AG04450 (cell line): ENCODE measurements at places on chromosomes 12 and 14.
A peak's percentile ranks its signal among the peaks of the same experiment; 100 is the strongest.

DNA sequence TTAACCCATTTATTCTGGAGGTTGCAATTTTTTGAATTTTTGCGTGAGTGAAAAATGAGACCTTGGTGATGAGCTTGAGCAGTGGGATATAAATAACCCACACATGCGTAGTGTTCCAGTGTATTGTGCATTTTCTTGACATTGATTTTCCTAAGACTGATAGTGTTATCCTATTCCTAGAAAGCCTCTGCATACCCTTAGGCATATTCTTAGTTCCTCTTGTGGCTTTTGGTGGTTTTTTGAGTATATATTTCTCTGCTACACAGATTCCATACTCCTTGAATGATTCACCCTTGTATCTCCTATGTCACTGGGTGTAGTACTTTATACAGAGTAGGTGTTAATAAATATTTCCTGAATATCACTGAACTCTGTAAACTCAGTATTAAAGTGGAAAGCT, 363.4 kb upstream of the PDE3A start:
- DNase-seq, result no peak

DNA sequence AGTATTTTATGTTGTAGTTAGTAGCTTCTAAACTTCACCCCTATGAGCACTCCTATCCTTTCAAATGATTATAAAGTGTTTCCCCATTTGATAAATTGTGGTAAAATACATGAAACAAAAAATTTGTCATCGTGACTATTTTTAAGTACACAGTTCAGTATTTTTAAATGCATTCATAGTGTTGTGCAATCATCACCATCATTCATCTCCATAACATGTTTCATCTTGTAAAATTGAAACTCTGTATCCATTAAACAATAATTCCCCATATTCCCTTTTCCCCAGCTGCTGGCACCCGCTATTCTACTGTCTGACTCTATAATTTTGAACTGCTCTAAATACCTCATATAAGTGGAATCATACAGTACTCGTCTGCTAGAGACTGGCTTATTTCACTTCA, 52.5 kb downstream of the ATP23 start:
- no peak for DNase-seq

GRCh38 chr14:22668863-22669262, 24.7 kb upstream of the OR6J1 start:
- DNase-seq, result no peak

DNA sequence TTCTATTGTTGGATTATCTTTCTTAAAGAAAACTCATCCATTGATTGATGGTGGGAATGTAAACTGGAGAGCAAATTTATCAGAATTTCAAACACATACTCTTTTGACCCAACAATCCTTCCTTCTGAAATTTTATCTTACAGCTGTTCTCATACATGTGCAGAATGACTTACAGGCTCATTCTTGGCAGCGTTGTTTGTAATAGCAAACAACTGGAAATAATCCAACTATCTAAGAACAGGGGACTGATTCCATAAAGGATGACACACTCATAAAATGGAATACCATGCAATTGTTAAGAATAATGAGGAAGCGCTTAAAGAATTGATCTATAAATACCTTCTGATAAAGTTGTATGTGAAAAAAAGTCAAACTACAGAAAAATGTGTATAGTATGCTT, 24.0 kb downstream of the RHOJ start:
- DNase-seq, result no peak

- DNase-seq, result no peak
Observed at GRCh38 chr12:113831476-113831875, 134.6 kb downstream of the RBM19 start.

DNA sequence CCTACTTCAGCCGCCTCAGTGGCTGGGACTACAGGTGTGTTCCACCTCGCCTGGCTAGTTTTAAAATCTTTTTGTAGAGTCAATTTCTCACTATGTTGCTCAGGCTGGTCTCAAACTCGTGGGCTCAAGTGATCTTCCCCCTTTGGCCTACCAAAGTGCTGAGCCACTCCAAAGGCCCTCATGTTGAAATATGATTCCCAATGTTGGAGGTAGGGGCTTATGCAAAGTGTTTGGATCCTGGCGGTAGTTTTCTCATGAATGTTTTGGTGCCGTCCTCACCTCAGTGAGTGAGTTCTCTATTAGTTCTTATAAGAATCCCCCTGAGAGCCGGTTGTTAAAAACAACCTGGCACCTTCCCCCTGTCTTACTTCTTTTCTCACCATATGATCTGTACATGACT, 784.6 kb downstream of the TMTC2 start:
- no peak for DNase-seq

DNA sequence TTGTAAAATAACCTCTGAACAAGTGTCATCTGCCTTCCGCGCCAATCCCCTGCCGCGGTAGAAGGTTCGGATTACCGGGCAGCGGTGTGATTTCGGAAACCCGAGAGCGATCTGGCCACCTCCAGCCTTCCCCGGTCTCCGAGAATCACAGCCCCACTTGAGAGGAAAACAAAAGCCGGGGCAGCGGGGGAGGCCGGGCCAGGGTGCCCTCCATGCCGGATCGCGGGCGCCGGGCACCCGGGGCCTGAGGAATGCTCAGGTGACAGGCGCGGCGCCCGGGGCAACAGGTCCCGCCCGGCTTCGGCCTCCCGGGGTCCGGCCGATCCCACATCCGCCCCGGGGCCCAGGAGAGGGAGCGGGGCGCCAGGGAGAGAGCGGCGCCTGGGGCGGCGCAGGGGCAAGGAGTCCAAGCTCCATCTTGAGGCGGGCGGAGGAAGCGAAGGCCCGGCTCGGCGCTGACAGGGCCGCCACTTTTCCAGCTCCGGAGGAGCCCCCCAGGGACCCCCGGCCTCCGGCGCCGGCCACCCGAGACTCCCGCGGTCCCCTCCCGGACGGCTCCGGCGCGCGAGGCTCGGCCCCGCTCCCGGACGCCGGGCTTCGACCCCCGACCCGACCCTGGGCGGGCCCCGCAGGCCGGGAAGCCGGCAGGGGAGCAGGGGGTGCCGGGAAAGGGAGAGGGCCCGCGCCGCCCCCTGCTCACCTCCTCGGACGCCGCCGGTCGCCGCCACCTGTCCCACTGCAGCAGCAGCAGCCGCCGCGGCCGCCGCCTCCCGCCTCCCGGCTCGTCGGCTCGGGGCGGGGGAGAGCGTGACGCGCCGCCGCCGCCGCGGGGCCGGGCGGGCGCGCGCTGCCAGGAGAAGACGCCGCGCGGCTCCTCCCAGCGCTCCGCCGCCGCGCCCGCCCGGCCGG, at the start of gene CLIP1:
Gene CLIP1 (minus strand): TSS at position 849 of the 909 bp plus-strand sequence. CDS start 42,217 bp downstream, outside the sequence.
- DNase-seq, result no peak

GRCh38 chr12:82187011-82187410, 171.2 kb downstream of the CCDC59 start:
- DNase-seq, result no peak

DNA sequence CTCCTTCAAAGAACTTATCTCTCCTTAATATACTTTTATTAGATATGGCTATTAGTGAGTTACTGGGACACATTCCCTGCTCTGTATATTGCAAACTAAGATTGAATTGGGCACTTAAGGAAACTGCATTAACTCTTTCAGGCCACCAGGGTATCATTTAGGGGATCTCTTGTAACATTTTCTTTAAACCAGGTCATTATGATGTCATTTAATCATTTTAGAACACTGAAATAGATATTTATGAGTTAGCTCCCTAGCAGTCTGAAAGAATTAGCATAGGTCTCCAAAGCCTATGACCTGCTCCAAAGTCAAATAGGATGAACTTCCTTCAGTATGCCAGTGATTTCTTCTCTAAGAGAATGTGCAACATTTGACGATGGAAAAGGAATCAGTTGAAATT, 506.9 kb downstream of the FOXG1 start:
- no peak for DNase-seq

GRCh38 chr14:69909826-69910550, 30.8 kb downstream of the SMOC1 start:
- DNase-seq, result no peak

DNA sequence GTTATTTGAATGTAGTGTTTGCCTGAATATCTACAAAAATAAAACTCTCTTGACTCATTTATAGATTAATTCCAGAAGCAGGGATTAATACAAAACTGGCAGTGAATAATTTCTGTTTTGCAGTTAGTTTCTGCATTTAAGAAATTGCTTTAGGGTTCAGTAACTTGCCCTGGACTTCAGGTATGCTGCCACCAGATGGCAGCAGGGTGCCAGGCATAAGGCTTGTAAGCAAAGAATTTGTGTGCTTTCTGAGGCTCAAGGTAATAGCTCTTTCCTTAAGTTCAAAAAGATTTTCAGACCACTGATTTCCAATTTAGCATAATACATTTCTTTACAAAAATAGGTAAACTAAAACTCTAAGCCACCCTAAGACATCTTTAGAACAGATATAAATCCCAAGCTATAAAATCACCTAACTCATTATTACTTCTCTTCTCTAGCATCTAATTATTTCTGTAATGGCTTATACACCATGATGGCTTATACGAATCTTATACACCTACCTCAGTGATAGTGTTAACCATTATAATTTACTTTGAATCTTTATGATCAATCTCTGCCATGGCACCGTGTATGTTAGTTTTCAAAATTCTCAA, 398.3 kb downstream of the APAF1 start:
- DNase-seq, result peak; percentile 38

DNA sequence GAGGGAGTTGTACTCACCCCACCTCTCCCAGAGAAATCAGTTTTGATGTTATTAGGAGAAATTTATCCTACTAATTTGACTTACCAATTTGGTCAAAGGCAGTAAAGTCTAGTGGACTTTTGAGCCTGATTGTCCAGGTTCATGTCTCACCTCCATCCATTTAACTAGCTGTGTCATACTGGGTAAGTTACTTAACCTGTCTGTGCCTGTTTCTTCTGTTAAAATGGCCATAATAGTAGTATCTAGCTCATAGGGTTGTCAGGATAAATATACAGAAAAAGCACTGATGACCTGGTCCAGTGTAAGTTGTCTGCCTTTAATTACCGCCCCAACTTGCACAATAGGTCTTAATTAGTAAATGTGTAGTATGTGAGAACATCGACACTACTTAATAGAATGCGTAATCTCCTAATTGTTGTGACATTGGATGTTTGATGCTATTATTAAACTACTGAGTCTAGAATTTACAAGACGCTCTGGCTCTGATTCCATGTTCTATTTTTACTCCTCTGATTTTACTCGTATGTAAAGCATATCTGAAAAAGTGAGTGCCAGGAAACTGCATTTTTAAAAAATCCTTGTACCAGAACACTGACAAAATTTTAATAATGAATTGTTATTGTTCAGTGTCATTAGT, 1.5 kb downstream of the RAB21 start:
- no peak for DNase-seq

DNA sequence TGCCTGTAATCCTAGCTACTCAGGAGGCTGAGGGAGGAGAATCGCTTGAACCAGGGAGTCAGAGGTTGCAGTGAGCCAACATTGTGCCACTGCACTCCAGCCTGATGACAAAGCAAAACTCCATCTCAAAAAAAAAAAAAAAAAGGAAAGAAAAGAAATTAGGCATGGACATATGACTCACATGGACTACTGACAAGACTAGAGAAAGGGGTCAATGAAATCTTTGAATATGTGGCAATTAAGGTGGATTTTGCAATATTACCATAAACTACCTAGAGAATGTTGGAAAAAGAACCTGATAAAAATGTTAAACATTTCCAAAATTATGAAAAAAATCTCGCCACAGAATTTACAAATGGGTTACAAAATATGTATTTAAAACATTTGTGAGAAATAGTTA, 873.6 kb downstream of the C12orf50 start:
- no peak for DNase-seq

GRCh38 chr12:31984806-31985591, 25.8 kb downstream of the RESF1 start:
- DNase-seq, result no peak

DNA sequence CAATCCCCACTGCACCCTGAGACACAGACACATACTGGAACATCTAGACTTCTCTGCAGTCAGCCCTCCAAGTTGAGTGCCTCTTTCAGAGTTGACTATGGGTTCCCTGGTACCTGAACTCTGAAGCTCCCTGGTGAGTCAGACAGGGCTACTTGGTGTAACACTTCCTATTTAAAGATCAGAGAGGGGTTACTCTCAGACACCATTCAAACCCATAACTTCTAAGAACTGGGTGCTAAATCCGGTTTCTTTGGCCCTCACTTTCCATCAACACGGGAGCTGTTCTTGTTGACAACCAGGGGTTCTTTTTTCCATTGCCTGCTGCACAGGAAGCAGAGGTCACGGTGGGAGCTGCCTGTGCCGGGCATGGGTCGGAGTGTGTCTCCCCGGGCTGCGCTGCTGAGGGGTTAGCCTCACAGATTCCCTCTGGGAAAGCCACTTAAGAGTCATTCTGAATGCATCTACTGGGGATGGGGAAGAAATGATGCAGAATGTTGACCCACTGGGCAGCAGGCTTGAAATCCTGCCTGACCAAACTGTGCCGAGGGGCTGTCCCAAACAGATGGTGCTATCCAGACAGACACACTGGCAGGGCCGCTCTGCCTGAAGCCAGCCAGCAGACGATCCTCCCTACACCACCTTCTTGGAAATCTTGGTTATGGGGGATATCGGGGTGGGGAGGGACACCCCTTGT, 74.1 kb downstream of the PITPNM2 start:
- DNase-seq, result no peak

DNA sequence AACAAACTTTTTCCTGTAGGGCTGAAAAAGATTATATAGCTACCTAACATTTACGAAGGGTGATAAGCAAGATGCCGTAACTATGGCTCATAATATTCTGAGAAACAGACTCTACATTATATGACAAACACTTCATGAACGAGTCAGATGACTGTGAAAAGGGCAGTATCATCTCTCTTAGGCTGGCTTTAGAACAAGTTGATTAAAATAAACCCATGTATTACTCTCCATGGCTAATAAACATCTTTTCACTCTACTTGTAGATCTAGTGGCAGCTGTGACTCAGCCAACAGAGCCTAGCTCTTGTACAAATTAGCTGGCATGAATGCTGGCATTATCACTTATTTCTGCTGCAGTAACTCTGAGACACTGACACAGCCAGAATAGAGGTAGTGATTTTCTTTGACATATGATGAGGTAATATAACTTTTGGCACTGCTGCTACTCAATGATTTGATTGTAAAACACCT, 47.1 kb downstream of the SLC2A13 start:
- no peak for DNase-seq

GRCh38 chr12:65620046-65620445, 204.2 kb upstream of the HMGA2 start:
- DNase-seq, result no peak

DNA sequence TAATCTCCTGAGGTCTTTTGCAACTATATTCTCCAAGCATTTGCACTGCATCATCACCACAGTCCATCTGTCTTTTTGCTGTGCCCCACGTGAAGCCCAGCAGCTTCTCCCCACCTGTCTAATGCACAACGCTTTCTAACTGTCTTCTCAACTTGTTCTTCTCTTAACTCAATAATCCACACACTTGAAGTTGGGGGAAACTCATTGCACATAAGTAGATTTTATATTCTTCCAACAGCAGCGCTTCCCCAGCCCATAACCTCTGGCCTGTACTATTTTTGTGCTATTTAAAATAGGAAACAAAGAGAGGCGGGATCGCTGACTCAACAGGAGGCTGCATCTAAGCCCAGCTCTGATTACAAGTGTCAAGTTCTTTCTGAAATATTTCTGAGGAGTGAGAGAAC, 226.7 kb downstream of the GXYLT1 start:
- no peak for DNase-seq
